ENCODE measurements at places on chromosomes 4 and X.

- no peak for DNase-seq
Measured at GRCh38 chr4:26789208-26789607, 71.4 kb upstream of the STIM2 start.

DNA sequence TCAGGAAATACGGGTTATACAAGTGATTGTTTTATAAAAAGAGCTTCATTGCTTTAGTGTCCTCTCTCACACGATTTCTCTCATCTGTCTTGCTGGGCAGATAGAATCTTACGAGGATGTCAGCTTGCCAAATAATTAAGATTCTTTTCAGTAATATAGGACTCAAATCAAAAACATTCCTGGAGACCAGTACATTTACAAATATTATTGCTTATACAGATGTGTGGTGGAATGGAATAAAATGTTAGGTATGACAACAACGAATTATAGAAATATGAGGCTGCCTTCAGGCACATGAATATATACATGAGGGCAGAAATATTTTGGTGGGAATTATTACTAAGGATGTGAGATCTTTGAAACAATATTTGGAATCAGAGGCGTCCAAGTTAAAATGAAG, 88.9 kb downstream of the GC start:
- no peak for DNase-seq

GRCh38 chr4:56026596-56026995, 77.9 kb downstream of the CEP135 start:
- no peak for DNase-seq

- DNase-seq: no peak
Measured at GRCh38 chr4:81404294-81404693, 67.4 kb downstream of the RASGEF1B start.

- peak; percentile 96 for DNase-seq
Measured at GRCh38 chr4:7365462-7366179, 69.1 kb downstream of the PSAPL1 start.

Data from NCI-H1417 treated with DMSO at 0.1 percent for 48 hours (cell line).